CD8-positive, alpha-beta memory T cell (primary cell): ENCODE measurements at places on chromosomes 5 and 9. TPM values are rescaled to one million over a fixed set of nuclear protein-coding genes. Genes with fewer than 3 reads are reported as not detected.

Gene INSL6
- polyA plus RNA-seq = not detected

Gene PDE6A
- polyA plus RNA-seq = not detected

Gene PCDHGB6
- polyA plus RNA-seq = 0.25 TPM

Gene TSSK1B
- polyA plus RNA-seq = not detected

Gene LRSAM1
- 9.5 TPM for polyA plus RNA-seq

Gene TOR2A
- 37.0 TPM for polyA plus RNA-seq

Gene PRRX2
- polyA plus RNA-seq = not detected

Gene FBP1
- 13.3 TPM for polyA plus RNA-seq

Gene SLC22A4
- 0.15 TPM for polyA plus RNA-seq

Gene FEM1C
- 2.9 TPM for polyA plus RNA-seq

Gene PCDHB10
- polyA plus RNA-seq = not detected

Gene CDH9
- polyA plus RNA-seq = not detected

Gene BSPRY
- 0.55 TPM for polyA plus RNA-seq

Gene GFRA3
- not detected for polyA plus RNA-seq

Gene C5
- polyA plus RNA-seq = not detected

Gene NTRK2
- not detected for polyA plus RNA-seq

Gene TLX3
- polyA plus RNA-seq = not detected

Gene PPP2R2B
- polyA plus RNA-seq = 29.7 TPM

Gene PTGR1
- polyA plus RNA-seq = not detected

Gene SLC24A2
- not detected for polyA plus RNA-seq

Gene NME5
- polyA plus RNA-seq = not detected

Gene PCDHGC5
- polyA plus RNA-seq = not detected

Gene PCDHGA12
- not detected for polyA plus RNA-seq

Gene PCDHA1
- not detected for polyA plus RNA-seq

Gene WHRN
- 5.5 TPM for polyA plus RNA-seq

Gene EGFLAM
- polyA plus RNA-seq = not detected

Gene PRUNE2
- 0.21 TPM for polyA plus RNA-seq

Gene TAL2
- not detected for polyA plus RNA-seq

Gene NEUROG1
- not detected for polyA plus RNA-seq

Gene GARNL3
- polyA plus RNA-seq = 0.25 TPM

Gene TRUB2
- polyA plus RNA-seq = 23.6 TPM

Gene CDO1
- not detected for polyA plus RNA-seq

Gene SOX30
- polyA plus RNA-seq = 0.28 TPM

Gene HOMER1
- 4.6 TPM for polyA plus RNA-seq

Gene FOXD4L6
- not detected for polyA plus RNA-seq

Gene REEP2
- polyA plus RNA-seq = 0.24 TPM

Gene IQGAP2
- 70.5 TPM for polyA plus RNA-seq

Gene LRRC19
- polyA plus RNA-seq = 0.10 TPM

Gene KIF4B
- not detected for polyA plus RNA-seq

Gene CLIC3
- 52.1 TPM for polyA plus RNA-seq

Gene LRRC70
- polyA plus RNA-seq = 1.1 TPM

Gene SAPCD2
- polyA plus RNA-seq = 0.15 TPM

Gene AFAP1L1
- polyA plus RNA-seq = not detected

Gene SPINK6
- not detected for polyA plus RNA-seq

Gene COL15A1
- 0.07 TPM for polyA plus RNA-seq

Gene PTGES
- polyA plus RNA-seq = not detected
